ENCODE measurements at places on chromosomes 11 and 22. TPM values are rescaled to one million over a fixed set of nuclear protein-coding genes. Genes with fewer than 3 reads are reported as not detected.

P2RX6 gene
- not detected for total RNA-seq

NUP98 gene
- total RNA-seq: 74.3 TPM

CBX6 gene
- total RNA-seq: 37.5 TPM

ELP4 gene
- 54.7 TPM for total RNA-seq

SYT7 gene
- total RNA-seq: 8.4 TPM

DNA sequence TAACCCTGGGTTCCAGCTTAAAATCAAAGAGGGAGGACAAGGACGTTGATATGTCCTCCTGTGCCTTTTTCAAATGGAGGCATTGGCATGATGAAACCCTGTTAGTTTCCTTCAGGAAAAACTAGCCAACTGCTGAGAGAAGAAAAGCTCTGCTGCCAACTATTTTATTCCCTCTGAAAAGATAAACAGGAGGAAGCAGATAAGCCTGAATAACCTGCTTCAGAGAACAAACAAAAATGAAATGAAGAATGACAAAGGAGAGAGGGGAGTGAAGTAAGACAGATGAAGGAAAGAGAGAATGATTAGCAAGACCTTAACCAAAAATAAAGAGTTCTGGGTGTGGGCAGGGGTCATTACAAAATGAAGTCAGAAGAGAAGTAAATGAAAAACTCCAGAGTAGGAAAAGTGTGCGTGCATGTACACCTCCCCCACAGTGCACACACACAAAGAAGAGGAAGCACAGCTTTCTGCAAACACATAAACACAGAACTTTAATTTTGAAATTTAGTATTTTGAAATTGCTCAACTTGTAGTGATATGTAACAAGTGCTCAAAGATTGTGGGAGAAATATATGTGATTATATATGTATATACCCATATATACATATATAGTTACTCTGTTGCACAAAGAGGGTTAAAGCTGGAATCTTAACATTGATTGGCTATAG lies 332.2 kb downstream of the LUZP2 start:
- DNase-seq: peak; percentile 82

DNA sequence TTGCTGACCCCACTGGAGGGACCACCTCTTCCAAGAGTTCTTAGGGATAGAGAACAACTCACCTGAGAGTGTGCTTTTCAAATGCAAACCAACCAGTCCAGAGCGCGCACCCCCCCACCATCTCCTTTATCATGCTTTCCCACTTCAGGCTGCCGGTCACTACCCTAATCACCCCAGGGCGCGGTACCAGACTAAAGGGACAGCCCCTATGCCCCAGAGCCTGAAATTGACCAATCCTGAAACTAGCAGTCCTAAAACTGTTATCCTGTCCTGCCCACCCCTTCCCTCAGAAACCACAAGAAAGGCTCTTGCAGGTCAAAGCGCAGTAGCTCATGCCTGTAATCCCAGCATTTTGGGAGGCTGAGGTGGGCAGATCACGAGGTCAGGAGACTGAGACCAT lies 37.0 kb downstream of the NEAT1 start:
- DNase-seq: no peak

DNA sequence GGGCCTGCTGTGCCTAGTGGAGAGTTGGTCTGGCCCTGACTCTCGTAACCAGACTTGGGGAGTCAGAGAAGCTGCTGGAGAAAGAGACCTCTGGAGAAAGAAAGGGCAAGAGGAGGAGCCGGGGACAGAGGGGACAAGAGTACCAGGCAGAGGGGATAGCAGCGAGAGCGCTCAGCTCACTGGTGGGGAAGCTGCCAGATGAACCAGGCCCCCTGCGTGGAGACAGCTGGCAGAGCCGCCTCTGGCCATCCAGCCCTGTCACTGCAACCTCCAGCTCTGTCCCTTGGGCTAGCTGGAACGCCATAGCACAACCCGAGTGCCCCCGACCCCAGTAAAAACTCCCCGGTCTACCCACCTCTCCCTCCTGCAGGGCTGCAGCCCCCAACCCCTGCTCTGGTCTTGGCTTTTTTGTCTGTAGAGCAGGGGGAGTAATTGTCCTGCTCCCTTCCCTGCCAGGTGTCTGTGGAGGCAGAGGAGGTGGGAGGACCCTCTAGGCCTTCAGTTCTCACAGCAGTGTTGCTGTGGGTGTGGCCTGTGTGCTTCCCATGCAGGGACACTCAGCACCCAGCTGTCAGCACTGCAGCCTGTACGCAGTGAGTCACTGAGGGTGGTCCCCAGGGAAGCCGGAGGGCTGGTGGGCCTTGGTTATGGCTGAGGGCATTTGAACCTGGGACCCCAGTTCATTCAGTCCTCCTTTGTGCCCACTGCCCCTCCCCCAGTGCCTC lies 4.8 kb upstream of the SUN2 start:
- DNase-seq: peak; percentile 36

GRCh38 chr11:66938582-66939135 lies 19.5 kb downstream of the PC start:
- no peak for DNase-seq

- DNase-seq: no peak
Measured at GRCh38 chr22:43199541-43199940, 12.6 kb upstream of the TTLL12 start.

DNA sequence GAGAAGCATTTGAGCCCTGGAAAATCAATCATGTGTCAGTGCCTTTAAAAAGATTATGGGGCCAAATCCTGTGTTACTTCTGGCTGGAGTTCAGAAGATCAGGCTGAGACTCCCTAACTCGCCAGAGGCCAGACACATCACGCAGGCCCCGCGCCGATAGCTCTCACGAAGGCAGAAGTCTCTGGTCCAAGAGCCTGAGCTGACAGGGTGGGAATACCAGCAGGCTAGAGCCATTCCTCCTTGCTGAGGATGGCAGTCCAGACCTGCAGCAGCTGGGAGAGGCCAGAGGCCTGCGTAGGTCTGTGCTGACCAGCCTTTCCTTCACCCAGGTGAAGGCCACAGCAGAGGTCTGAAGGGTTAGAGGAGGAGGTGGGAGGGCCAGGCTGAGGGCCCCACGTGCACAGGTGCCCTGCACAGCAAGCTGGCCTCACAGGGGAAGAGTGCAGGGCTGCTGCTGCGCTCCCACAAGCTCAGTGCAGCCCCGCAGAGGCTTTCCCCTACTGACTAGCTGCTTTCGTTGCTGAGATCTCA lies 52.9 kb downstream of the ST14 start:
- DNase-seq: peak; percentile 22

GRCh38 chr11:88704485-88704884 lies 361.3 kb downstream of the GRM5 start:
- DNase-seq: no peak

All from stomach (tissue), 19 donors.